Upper lobe of left lung (tissue), 6 donors: ENCODE measurements at places on chromosomes 3 and 15. TPM values are rescaled to one million over a fixed set of nuclear protein-coding genes. Genes with fewer than 3 reads are reported as not detected.

Gene CLDN18
- 134 TPM for total RNA-seq

GRCh38 chr3:186002884-186003472, 65.2 kb upstream of the TRA2B start:
- DNase-seq = no peak

GRCh38 chr15:58947179-58947578, 13.7 kb upstream of the SLTM start:
- DNase-seq = no peak

- DNase-seq = no peak
Measured at GRCh38 chr3:11635680-11636393, 7.9 kb downstream of the VGLL4 start.
